ENCODE measurements at places on chromosomes 2 and 18. TPM values are rescaled to one million over a fixed set of nuclear protein-coding genes. Genes with fewer than 3 reads are reported as not detected.

KCNG2 gene
- 1.9 TPM for total RNA-seq

SH3RF3 gene
- total RNA-seq: 6.3 TPM

DTYMK gene
- total RNA-seq: 24.2 TPM

IL1RL1 gene
- total RNA-seq: 4.3 TPM

MERTK gene
- 12.6 TPM for total RNA-seq

ING5 gene
- 56.8 TPM for total RNA-seq

FAM110C gene
- 3.9 TPM for total RNA-seq

STEAP3 gene
- 2.6 TPM for total RNA-seq

CFAP53 gene
- total RNA-seq: 1.2 TPM

CHST9 gene
- 3.8 TPM for total RNA-seq

UGT1A3 gene
- not detected for total RNA-seq

WNT6 gene
- 1.0 TPM for total RNA-seq

DGUOK gene
- total RNA-seq: 39.1 TPM

TMEM18 gene
- 38.9 TPM for total RNA-seq

PAX3 gene
- 5.7 TPM for total RNA-seq

CNTNAP5 gene
- 16.3 TPM for total RNA-seq

CLASP1 gene
- 201 TPM for total RNA-seq

TMEM178A gene
- 19.2 TPM for total RNA-seq

RAD51AP2 gene
- total RNA-seq: 0.27 TPM

NEU4 gene
- 0.66 TPM for total RNA-seq

RPE gene
- 93.8 TPM for total RNA-seq

FBLN7 gene
- total RNA-seq: 17.3 TPM

DYSF gene
- total RNA-seq: 16.5 TPM

RAB6C gene
- total RNA-seq: 0.44 TPM

LAMA1 gene
- total RNA-seq: 34.4 TPM

UCN gene
- total RNA-seq: 4.7 TPM

TLX2 gene
- total RNA-seq: 0.93 TPM

EPG5 gene
- 55.7 TPM for total RNA-seq

TMEM198 gene
- total RNA-seq: 8.6 TPM

LRRTM1 gene
- 2.0 TPM for total RNA-seq

ADCYAP1 gene
- 2.3 TPM for total RNA-seq

PEX13 gene
- 61.4 TPM for total RNA-seq

KCNIP3 gene
- total RNA-seq: 11.3 TPM

MAP3K20 gene
- 63.3 TPM for total RNA-seq
